ENCODE measurements at places on chromosomes 2 and 18.
A peak's percentile ranks its signal among the peaks of the same experiment; 100 is the strongest.

DNA sequence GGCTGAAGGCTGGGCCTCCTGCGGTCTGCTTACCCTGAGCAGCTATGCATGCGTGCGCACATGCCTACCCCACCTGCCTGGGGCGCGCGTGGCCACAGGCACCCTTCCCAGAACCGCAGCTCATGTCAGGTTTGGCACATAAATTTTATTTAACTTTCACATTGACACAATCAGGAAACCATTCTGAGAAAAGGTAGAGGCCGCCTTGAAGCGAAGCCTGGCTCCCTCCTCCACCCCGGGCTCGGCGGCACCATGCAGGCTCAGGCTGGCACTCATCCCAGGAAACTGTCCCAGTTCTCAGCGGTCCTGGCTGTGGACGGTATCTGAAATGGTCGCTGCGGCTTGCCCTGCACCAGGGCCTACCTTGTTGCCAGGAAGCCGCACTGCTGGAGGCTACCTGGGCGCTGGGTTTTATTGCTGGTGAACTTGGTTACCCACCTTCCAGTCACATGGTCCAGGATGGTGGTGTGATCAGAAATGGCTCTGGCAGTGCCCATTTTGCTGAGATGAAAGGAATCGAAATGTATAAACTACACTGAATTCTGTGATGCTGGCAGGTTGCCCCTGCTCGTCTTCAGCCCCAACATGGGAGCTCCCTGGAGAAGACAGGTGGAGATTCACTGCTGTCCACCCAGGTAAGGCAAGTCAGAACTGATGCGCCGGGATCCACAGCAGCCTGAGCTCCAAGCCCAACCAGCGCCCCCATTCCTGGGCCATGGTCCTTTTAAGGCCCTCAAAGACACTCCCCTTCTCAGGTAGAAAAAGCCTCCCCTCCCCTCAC, 25.5 kb downstream of the CHST10 start:
- DNase-seq = no peak

DNA sequence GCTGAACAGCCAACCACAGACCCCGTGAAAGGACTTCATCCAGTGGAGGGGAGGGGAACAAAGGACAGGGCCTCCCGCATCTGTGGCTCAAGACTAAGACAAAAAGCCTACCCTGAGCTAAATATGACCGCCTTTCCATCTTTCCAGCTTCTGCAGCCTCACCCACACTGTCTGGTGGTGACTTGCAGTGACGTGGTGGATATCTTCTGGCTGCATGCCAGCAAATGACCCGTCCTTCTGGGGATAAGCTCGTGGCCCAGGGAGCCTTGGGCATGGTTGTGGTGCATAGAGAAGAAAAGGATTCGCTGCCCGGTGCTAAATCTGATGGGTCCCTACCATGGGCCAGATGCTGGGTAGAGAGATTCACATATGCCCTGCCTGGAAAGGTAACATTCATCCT, 8.7 kb upstream of the NGEF start:
- no peak for DNase-seq

DNA sequence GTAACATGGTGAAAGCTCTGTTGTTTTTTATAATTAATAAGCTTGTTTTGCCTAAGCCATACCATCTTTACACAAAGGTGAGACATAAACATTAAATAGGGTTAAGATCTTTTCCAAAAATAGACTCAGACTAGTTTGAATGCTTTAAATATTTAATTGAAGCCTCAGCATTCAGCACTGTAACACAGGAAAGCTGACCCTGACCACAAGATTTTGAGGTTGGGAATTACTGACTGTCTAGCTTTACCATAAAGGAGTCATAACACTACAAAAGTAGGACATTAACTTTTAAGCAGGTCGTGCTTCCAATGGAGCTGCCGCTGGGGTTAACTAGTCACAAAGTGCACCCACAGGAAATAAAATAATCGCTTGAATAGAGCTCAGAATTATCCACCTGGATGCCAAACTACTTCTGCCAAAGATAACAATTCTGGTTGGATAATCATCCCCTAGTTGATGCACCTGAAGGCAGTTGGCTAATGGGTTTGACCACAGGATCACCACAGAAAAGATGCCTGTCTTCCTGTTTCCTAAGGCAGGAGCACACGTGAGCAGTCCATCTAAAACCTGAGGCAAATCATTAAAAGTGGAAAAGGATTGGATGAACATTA, 106.2 kb downstream of the COBLL1 start:
- no peak for DNase-seq

GRCh38 chr2:237287872-237288271, 126.1 kb downstream of the COL6A3 start:
- no peak for DNase-seq

DNA sequence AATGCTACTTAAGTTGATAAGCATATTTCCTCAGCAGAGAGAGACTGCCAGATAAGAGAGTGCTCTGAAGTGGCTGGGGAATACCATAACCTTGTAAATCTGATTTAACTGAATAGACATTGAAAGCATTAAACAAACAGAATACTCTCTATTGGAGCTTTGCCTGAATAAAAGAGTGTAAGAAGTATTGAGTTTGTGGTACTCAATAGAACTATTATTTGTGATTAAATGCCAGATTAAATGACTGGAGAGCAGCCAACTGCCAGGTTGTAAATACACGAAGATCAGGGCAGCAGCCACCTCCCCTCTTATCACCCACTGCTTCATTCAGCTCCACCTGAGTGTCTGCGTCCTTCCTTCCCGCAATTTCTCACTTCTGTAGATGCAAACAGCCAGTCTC, 373.6 kb downstream of the DCDC2C start:
- no peak for DNase-seq

GRCh38 chr2:236273126-236273525, 8.9 kb upstream of the ASB18 start:
- DNase-seq = no peak

GRCh38 chr2:168278424-168278888, 31.1 kb upstream of the STK39 start:
- DNase-seq = peak; percentile 27

DNA sequence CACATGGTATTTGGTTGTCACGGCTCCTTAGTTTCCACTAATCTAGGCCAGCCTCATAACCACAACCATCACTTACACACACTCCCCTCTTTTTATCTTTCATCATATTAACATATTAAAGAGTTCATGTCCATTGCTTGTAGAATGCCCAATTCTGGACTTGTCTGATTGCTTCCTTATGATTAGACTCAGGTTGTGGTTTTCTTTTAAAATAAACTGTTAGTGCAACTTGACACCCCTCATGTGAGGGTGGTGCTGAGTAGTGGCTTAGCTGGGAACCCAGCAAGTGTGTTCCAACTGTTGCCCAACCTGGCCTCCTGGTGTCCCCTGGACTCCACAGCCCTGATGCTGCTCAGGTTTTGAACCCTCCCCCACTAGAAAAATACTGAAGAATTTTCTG, 20.1 kb upstream of the CD207 start:
- DNase-seq = no peak

- DNase-seq = no peak
These were observed 124.0 kb downstream of the PRELID3A start for GRCh38 chr18:12531749-12532148.

Measured in GM04504 (cell line).